Activated T-cell treated with anti-CD3 and anti-CD28 coated beads, Interleukin-2, amount 50 U/mL, for 48 hours (primary cell): ENCODE measurements at places on chromosomes 6 and 20.

DNA sequence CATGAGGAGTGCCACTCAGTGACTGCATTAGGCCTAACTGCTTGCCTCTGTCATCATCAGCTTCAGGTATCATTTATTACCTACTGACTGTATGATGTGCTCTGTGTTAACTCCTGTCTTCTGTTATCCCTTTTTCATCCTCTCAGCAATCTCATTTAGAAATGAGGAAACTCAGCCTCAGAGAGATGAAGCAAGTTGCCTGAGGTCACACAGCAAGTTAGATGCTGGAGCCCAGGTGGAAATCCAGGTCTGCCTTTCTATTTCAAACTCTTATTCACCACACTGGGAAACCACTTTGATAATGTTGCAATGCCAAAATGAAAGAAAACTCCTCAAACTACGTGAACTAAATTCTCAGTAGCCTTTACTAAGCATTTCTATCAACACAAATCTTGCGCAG is 1.3 kb downstream of the FERMT1 start:
- DNase-seq = no peak

GRCh38 chr6:136341967-136342366 is 52.3 kb upstream of the BCLAF1 start:
- no peak for DNase-seq

- peak; percentile 36 for DNase-seq
Measured at GRCh38 chr20:18019068-18019467, 38.6 kb downstream of the OVOL2 start.

- DNase-seq = no peak
Measured at GRCh38 chr6:168333039-168333438, 13.5 kb upstream of the DACT2 start.

DNA sequence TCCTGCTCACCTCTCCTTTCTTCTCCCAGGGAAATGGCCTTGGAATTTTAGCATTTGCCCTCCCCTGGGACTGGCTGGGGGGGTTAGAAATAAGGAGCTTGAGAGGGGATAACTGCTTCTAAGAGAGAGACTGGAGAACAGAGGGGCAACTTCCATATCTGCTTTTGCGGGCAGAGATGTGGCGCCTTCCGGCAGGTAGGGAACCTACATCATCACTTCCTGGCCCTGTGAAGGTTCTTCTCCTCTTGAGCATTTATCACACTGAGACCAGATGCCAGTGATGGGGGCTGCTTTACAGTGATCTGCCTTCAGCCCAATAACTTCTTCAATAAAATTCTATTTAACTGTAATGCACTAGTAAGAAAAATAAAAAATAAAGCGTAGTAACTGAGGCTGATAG is 48.1 kb downstream of the TBC1D7 start:
- no peak for DNase-seq

GRCh38 chr6:167547751-167548150 is 222.9 kb downstream of the TTLL2 start:
- DNase-seq = no peak

GRCh38 chr20:325045-325888 is at the start of gene SOX12:
SOX12 (plus strand) TSS chr20:325552; CDS start chr20:325925, 373 bp downstream.
- DNase-seq = peak; percentile 98

DNA sequence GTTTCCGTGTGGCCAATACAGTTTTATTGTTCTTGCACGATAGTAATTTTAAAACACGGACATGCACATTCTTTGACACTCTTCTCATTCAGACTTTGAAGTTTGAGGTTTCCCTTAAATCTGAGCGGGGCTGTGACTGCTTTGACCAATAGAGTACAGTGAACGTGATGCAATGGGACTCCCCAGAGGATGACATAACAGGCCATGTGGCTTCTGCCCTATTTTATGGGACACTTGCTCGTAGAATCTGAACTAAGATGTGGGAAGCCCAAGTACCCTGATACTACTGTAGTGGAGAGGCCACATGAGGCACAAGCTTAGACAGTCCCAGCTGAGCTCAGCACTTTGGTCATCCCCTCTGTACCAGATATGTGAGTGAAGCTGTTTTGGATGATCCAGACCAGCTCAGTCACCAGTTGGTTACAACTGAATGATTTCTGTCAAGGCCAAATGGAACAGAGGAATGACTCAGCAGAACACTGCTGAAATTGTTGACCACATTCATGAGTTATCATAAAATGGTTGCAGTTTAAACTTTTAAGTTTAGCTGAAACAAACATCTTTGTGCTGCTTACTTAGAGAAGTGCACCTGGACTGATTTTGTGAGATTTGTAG is 279.4 kb downstream of the RFPL4B start:
- no peak for DNase-seq

DNA sequence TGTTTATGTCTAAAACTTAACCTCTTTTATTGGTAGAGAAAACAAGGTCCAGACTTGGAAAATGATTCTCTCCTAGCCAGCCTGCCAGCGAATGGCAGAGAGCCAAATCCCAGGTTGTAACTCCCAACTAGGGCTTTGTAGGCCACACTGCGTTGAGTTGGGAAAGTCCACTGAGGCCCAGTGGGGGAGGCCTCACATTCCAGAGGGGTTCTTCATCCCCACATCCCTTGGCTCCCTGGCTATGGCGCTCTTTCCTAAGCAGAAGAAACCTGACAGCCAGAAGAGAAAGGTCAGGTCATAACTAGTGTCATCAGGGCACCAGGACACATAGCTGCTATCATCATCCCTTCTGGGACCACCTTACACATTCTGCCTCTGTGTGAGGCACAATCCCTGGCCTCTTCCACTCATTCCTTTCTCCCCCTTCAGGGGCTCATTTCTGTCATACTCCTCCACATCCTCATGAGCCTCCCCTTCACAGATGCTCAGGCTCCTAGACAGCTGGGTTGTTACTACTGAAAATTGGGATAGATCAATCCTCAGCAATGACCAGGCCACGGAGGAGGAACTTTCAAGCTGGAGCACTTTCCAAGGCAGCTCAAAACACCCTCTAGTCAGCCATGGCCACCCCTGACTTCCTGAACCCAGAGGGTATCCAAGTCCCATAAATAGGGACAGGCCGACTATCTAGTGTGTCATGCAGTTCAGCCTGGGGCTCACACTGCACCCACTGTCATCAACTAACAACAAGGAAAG is 48.6 kb downstream of the TCP11 start:
- no peak for DNase-seq

DNA sequence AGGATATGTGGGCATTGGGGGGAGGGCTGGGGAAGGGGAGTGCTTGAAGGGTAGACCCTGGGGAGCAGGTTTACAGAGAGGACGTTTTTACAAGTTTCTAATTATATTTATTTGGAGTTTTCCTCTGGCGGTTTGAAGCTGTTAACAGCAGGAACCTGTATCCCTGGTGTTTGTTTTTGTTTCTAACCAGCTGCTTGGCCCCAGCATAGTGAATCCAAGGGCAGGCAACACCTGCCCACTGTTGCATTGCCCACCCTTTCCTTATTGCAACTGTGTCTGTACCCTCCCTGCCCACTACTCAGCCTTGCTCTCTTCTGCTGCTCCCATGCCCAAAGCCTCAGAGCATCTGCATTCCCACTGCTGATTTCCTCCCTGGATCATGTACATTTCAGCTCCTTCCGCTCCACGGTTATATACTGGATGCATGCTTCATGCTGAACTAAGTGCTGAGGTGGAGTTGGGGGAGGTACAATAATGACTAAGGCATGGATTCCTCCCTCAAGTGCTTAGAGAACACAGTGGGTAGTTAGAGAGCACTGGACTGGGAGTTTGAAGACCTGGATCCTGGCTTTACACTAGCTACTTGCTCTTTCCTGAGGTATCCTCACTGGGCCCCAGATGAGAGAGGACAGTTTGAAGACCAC is 6.0 kb downstream of the SCUBE3 start:
- DNase-seq = no peak

- DNase-seq = no peak
Measured at GRCh38 chr6:142275236-142276006, 26.4 kb upstream of the ADGRG6 start.

DNA sequence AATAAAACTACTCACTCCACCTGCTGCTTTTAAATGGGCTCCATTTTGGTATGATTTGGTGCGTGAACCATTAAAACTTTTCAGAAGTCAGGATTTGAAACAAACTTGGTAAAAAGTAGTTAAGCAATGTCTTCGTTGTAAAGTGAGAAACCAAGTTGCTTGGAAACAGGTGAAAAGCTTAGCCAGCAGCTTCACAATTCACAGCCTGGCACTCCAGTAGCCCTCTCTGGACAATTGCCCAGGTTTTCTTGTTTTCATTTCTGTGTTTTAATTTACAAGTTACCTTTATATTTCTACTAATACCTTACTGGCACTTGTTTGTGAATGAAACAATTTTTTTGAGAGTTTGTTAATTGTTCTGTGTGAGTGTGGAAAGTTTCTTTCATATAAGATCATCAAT is 12.8 kb downstream of the NT5E start:
- DNase-seq = no peak

- peak; percentile 45 for DNase-seq
Measured at GRCh38 chr20:21100578-21101452, 5.3 kb downstream of the LINC00237 start.

DNA sequence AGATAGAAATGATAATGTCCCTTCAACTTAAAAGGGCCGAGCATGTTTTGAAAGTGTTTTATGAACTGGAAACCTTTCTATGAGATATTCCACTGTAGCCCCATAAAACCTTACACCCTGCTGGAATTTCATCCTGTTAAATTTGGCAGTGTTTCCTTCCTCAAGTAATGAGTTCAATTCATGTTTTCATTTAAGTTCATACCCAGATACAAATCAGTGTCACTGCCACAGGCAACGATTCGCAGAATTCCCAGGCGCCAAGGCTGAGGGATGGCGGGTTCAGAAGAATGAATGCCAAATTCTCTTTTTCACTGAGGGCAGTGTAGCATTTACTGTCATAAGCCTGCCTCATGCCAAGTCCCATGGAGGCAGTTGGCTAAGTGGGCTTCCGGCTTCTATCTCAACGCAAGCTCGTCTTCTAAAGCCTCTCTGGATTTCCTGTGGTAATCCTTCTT is 511.8 kb upstream of the ID4 start:
- no peak for DNase-seq

DNA sequence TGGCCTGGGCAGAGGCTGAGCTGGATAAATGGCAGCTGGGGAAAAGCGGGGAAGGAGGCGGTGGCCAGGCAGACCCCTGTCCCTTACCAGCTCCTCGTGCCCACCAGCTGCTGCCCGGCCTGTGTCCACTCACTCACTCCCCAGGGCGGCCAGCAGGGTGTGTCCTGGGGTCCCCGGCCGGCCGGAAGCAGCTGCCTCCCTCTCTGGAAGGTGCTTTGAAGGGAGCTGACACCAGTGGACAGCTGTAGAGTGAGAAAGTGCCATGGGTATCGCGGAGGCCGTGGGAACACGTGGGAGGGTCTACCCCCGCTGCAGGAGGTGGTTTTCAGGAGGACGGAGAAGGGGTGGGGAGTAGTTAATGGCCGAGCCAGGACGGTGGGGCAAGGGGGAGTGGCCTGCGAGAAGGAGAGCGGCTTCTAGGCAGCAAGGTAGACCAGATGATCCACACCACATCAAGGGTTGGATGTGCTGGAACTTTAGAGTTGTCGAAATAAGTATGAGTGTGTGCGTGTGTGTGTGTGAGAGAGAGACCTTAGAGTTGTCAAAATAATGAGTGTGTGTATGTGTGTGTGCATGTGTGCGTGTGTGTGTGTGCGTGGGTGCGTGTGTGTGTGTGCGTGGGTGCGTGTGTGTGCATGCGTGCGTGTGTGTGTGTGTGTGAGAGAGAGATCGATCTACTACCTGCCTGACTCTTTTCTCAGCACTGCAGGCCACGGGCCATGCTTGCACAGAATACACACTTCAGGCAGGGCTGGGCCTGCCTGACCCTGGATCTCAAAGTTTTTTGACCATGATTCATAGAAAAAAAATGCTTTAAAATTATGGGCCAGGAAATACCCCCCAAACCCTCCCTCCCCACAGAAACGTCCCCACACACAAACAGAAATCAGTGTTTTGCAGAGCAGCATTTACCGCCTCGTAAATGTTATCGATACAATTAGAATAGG is 43.9 kb downstream of the CDH4 start:
- no peak for DNase-seq

GRCh38 chr6:118859517-118860064 is 34.4 kb upstream of the ASF1A start:
- DNase-seq = no peak

DNA sequence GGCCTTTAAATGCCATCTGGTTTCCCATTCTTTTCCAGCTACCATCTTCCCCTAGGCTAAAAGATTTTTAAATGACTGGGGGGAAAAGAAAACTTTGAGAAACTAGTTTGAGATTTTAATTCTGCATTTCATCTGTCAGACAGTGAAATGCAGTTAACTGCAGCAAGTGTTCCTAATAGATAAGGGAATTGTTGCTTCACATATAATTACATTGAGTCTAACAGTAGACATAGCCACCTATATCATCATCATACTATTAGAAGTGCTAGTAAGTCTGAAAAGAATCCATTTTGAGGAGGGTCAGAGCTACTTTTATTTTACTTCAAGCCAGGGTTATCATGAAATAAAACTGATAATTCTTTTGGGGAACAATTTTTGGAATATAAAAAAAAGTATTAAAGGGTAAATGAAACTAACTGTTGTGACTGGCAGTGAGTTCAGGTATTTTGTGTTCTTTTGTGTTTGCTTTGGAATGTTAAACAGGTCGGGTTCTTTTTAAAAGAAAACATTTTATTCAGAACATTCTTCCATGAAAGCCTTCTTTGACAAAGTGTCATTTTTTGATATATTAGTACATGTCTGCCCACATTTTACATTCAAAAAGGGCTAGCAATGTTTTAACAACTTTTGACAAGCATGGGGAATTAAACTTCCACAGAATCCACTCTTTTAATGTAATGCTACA is 170.1 kb downstream of the HS3ST5 start:
- no peak for DNase-seq

- no peak for DNase-seq
Measured at GRCh38 chr6:160139420-160139851, 17.8 kb downstream of the SLC22A1 start.

DNA sequence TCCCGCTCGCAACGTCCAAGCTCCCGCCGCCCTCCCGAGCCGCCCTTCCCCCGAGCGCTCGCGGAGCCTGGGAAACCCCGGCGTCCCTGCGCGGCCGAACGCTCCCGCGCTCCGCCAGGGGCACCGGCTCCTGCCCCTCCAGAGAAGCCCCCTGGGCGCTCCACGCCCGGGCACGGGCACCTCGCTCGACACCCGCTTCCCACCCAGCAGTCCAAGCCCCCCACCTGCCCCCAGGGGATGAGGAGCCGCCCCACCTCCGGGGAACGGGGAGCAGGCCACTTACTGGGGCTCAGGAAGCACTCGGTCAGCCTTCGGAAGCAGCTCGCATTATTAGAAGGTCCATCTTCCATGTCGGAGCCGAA is 1.4 kb downstream of the PDE10A start:
- no peak for DNase-seq

- no peak for DNase-seq
Measured at GRCh38 chr6:32096087-32096393, 13.1 kb downstream of the TNXB start.

DNA sequence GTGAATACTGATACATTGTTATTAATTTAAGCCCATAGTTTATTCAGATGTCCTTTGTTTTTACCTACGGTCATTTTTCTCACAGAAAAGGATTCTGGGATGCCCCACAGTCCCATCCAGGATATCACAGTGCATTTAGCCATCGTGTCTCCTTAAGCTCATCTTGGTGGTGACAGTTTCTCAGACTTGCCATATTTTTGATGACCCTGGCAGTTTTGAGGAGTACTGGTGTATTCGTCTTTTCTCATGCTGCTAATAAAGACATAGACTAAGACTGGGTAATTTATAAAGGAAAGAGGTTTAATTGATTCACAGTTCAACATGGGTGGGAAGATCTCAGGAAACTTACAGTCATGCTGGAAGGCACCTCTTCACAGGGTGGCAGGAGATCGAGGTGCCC is 295.9 kb upstream of the CDH4 start:
- no peak for DNase-seq
